ENCODE measurements at places on chromosomes 3 and 15. TPM values are rescaled to one million over a fixed set of nuclear protein-coding genes. Genes with fewer than 3 reads are reported as not detected.

Gene VILL
- 15.4 TPM for total RNA-seq

Gene GOLIM4
- 34.9 TPM for total RNA-seq

Gene CLCN2
- total RNA-seq: 2.1 TPM

Gene NR1I2
- 0.98 TPM for total RNA-seq

Gene SLC2A2
- total RNA-seq: not detected

Gene CX3CR1
- 2.8 TPM for total RNA-seq

Gene NEK11
- total RNA-seq: 16.4 TPM

Gene PIGBOS1
- 15.0 TPM for total RNA-seq

Gene HGD
- total RNA-seq: 25.9 TPM

Gene LYSMD2
- total RNA-seq: 5.0 TPM

Gene CDHR4
- not detected for total RNA-seq

Gene SPESP1
- total RNA-seq: 7.9 TPM

Gene FAM227B
- 1.3 TPM for total RNA-seq

Gene SLC6A11
- total RNA-seq: 0.15 TPM

Gene TRPM1
- not detected for total RNA-seq

Gene CD80
- total RNA-seq: 1.8 TPM

Gene MYLK
- 87.2 TPM for total RNA-seq

Gene SLC28A2
- not detected for total RNA-seq

Gene CLRN1
- total RNA-seq: not detected

Gene MORC1
- under 0.01 TPM for total RNA-seq

Gene REC114
- total RNA-seq: not detected

Gene GOLGA6D
- not detected for total RNA-seq

Gene SEMA3G
- total RNA-seq: 70.1 TPM

Gene PLAAT1
- total RNA-seq: 1.5 TPM

Gene SLC30A4
- 11.5 TPM for total RNA-seq

Gene MNS1
- total RNA-seq: 2.4 TPM

Gene DNAH1
- total RNA-seq: 10.8 TPM

Gene CHRNB4
- total RNA-seq: not detected

Gene OR5AC2
- total RNA-seq: not detected

Gene GOLGA8J
- 0.44 TPM for total RNA-seq

Gene ARHGEF26
- 16.7 TPM for total RNA-seq

Gene LXN
- total RNA-seq: 12.0 TPM

Gene CHRM5
- total RNA-seq: not detected

Gene CPA3
- 5.6 TPM for total RNA-seq

Gene CYP1A1
- total RNA-seq: 0.80 TPM

Gene CEP63
- total RNA-seq: 33.1 TPM

Gene ILDR1
- total RNA-seq: 3.3 TPM

Gene AGBL1
- total RNA-seq: not detected

Gene EXD1
- total RNA-seq: not detected

Gene DUT
- total RNA-seq: 105 TPM

Gene RARRES1
- 3.5 TPM for total RNA-seq

Data from breast epithelium (tissue), 4 donors.